ENCODE measurements at places on chromosomes 5 and 9. TPM values are rescaled to one million over a fixed set of nuclear protein-coding genes. Genes with fewer than 3 reads are reported as not detected.

FGD3 gene
- 1.5 TPM for total RNA-seq

PIK3R1 gene
- total RNA-seq, result 88.2 TPM

MCTP1 gene
- 49.6 TPM for total RNA-seq

TMEM174 gene
- not detected for total RNA-seq

CEL gene
- total RNA-seq, result 0.73 TPM

SPINK13 gene
- total RNA-seq, result not detected

CCNJL gene
- 7.4 TPM for total RNA-seq

ADGRV1 gene
- 249 TPM for total RNA-seq

ADRB2 gene
- total RNA-seq, result 1.1 TPM

PTGES gene
- total RNA-seq, result 1.5 TPM

PCDHB5 gene
- total RNA-seq, result 14.3 TPM

PTPN3 gene
- total RNA-seq, result 3.4 TPM
